Astrocyte (in vitro differentiated cells and primary cell): ENCODE measurements at places on chromosomes 3 and 15.

DNA sequence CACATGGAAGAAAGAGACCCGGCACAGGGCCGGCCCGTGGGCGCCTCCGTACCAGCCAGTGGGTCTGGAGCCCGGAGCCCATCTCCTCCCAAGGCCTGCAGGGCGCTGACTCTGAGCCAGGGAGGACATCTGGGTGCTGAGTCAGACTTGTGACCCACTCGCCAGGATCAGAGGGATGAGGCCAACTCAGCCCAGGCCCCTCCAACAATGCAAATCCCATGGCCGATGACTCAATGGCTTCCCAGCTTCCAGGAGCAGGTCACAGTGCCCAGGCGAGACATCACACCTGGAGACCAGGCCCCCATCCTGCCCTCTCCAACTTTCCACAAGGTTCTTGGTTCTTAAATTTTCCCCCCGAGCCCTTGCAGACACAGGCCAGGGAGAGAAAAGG lies 95.1 kb downstream of the LRIG1 start:
- DNase-seq: peak; percentile 93

- no peak for DNase-seq
Observed at GRCh38 chr3:82715091-82715856, 953.8 kb upstream of the GBE1 start.

DNA sequence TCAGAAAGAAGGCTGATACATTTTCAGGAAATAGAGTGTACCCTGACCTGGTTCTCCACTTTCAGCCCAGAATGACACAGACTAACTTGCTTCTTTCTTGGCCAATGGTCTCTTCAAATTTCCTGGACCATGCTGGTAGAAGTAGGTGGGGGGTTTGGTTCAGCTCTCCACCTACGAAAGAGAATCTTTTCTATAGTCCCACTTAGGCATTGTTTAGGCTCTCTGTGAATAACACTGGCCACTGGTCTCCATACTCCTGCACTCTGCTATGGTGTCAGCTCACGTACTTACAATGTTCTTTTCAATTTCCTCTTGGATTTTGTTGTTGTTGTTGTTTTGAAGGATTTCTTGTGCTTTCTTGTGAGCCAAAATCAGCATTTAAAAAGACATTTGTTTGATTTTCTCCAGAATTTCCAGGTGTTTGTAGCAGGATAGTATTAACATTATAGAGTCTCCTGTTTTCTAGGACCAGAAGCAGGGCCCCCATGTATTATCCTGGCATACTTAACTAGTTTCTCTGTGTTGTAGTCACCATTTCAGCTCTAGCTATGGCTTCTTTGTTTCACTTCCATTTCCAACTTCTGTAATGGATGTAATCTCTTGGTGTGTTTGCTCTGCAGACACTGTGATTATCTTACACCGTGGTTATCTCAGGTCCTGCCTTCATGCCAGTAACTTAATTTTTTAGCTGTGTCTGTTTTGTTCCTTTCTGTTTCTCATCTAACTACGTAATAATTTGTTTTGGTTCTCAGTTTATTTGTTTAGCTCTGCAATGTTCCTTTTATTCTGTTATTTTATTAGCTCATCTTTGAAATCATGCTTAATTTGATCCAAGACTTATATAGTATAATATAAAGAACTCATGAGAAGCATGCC lies 61.4 kb downstream of the CHRNA7 start:
- DNase-seq: no peak

DNA sequence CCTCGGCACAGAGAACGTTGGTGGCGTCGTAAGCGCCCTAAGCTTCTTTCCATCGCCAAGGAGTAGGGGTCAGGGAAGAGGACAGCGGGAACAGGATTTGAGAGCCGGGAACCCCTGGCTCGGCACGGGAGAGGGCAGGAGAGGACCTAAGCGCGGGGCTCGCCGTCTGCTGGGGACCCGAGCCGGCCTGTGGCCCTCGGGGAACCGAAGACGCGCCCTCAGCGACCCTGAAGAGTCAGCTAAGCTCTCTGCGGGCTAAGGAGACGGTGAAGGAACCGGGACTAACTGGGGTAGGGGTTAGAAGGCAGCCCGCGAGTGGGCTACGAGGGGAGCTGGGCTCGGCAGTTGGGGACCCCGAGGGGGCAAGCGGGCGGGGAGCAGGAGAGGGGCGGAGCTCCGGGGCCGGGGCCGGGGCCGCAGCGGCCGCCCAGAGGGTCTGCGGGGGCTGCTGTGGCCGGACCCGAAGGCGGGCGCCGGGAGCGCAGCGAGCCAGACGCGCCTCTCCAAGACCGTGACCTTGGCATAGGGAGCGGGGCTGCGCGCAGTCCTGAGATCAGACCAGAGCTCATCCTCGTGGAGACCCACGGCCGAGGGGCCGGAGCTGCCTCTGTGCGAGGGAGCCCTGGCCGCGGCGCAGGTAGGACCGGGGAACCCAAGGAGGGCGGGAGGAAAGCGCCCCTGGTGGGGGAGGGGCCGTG lies 574 bp downstream of the CASR start:
- DNase-seq: no peak

DNA sequence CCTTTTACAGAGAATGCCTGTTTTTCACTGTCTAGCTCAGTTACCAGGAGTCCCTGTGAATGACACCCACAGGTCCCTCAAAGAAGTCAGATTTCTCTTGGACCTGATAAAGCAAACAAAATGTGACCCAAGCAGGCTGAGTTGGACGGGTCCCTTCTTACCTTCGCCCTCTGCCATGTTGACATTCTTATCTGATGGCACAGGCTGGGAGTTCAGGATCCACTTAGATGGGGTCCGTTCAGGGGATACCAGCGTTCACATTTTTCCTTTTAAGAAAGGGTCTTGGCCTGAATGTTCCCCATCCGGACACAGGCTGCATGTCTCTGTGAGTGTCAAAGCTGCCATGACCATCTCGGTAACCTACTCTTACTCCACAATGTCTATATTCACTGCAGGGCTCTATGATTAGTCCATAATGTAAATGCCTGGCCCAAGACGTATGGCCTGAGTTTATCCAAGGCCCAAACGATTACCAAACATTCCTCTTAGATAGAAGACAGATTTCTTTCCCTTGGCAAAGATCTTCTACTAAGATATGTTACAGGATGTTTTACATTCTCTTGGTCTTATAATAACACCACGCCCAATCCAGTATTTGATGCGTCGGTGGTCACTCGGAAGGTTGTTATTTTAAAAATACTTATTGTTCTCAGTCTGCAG lies 179.1 kb downstream of the THSD4 start:
- peak; percentile 97 for DNase-seq

- DNase-seq: no peak
Observed at GRCh38 chr3:149390772-149391212, 13.3 kb upstream of the TM4SF1 start.

DNA sequence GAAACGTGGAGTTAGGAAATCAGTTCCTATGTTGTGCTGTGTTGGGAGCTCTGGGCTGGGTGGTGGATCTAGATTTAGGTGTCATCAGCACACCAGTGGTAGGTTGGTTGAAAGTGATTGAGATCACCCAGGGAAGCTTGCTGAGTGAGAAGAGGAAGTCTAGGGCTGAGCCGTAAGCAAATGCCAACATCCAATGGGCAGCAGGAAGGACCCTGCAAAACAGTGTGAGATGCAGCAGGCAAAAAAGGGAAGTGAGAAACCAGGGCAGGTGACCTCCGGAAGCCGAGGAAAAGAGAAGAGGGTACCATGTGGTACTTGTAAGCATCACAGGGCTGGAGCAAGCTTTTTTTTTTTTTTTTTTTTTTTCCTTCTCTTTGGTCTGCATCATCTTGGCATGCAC lies 15.9 kb upstream of the COPG1 start:
- no peak for DNase-seq

DNA sequence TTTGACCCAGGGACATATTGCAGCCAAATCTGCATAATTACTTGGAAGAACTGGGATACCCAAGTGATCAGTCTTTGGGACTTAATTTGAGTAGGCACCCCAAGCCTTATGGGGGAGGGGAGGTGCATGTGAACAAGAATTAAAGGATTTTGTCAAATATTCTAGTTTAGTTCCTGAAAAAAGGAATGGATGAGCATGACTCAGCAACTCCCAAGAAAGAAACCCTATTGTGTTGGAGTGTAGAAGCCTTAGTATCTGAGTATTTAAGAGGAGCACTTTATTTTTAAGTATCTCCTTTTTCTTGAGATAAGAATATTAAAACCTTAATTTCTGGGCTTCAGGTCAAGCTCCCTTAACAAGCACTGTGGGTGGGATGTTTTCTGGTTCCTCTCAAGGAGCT lies 222.4 kb downstream of the CD47 start:
- no peak for DNase-seq

- DNase-seq: no peak
Observed at GRCh38 chr3:110971010-110971601, 100.5 kb upstream of the NECTIN3 start.

- DNase-seq: no peak
Observed at GRCh38 chr3:150265305-150265704, 142.8 kb upstream of the TSC22D2 start.

- DNase-seq: peak; percentile 68
Observed at GRCh38 chr15:101242160-101242998, 9.5 kb downstream of the CHSY1 start.

GRCh38 chr3:172522871-172523818 lies at the start of gene TNFSF10:
TNFSF10 (minus strand) TSS chr3:172523430; CDS start chr3:172523384, 46 bp downstream.
- DNase-seq: peak; percentile 21

- no peak for DNase-seq
Observed at GRCh38 chr3:106086038-106086437, 217.2 kb upstream of the CBLB start.

DNA sequence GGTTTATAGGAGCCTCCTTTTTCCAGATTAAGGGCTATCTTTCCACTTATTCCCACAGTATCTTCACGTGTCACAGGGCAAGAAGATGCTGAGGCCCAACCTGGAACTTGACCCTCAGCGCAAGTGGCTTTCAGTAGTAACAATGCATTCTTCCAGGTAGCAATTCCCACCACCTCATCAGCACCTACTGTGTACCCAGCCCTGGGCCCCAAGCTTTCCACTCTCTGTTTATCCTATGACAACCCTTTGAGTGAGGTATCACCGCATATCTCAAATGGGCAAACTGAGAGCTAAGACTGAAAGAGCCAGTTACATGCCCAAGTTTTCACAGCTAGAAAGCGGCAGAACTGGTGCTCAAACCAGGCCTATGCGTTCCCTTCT lies 88.2 kb downstream of the CPN2 start:
- no peak for DNase-seq

DNA sequence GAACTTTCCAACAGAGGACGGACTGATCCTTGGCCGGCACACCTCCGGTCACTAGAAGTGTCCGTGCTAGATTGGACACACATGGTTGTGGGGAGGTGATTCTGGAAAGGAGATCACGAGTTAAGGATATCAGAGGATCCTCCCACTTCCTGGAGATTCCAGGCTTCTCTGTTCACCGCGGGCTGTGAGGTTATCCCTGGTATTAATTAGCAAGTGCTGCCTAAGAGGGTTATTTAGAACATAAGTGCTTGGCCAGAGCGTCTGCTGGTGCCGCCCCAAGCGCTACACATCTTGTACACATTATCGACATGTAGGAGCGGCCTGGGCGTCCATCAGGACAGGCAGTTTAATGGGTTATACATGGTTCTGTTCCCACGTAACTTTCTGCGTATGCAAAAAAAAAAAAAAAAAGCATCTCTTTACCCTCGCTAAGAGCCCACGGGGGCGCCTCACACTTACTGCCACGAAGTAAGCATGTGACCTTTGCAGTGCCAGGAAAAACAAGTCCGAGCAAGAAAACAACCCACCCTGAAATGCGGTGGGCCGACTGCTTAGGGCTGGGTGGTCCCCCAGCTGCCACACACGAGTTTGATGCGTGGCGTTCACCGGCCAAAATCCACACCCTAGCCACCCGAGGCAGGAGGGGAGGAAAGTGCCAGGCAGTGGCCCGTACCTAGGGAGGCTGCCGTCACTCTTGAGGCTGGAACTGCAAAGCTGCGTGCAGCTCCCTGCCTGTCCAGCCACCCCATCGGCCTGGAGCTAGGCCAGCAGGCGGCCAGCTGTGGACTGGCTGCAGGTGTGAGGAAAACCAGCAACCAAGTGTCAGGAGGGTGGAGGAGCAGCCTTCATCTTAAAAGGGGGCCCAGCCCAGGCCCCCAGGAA lies 78.0 kb downstream of the CPN2 start:
- no peak for DNase-seq

- DNase-seq: no peak
Observed at GRCh38 chr3:3280396-3280795, 100.9 kb upstream of the CRBN start.

GRCh38 chr3:64945171-64945729 lies 257.4 kb upstream of the ADAMTS9 start:
- no peak for DNase-seq

- peak; percentile 60 for DNase-seq
Observed at GRCh38 chr15:78979456-78980320, 34.8 kb upstream of the CTSH start.

DNA sequence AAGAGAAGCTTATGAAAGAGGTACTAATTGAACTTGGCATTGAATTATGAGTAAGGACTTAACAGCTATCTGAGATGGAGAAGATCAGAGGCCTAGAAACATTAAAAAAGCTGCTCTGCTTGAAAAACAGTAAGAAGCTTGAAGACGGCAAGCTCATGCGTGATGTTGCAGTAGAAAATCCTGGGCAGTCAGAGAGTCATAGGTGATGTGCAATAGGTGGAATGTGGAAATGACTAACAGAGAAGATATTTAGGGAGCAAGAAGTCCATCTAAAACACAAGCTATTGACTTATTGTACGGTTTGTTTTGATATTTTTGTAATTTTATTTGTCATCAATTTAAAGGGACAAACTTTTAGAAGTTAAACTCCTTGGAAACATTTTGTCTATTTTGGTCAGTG lies 1101.4 kb downstream of the ROBO2 start:
- peak; percentile 83 for DNase-seq

- DNase-seq: no peak
Observed at GRCh38 chr15:65373163-65373651, 4.6 kb downstream of the IGDCC3 start.

DNA sequence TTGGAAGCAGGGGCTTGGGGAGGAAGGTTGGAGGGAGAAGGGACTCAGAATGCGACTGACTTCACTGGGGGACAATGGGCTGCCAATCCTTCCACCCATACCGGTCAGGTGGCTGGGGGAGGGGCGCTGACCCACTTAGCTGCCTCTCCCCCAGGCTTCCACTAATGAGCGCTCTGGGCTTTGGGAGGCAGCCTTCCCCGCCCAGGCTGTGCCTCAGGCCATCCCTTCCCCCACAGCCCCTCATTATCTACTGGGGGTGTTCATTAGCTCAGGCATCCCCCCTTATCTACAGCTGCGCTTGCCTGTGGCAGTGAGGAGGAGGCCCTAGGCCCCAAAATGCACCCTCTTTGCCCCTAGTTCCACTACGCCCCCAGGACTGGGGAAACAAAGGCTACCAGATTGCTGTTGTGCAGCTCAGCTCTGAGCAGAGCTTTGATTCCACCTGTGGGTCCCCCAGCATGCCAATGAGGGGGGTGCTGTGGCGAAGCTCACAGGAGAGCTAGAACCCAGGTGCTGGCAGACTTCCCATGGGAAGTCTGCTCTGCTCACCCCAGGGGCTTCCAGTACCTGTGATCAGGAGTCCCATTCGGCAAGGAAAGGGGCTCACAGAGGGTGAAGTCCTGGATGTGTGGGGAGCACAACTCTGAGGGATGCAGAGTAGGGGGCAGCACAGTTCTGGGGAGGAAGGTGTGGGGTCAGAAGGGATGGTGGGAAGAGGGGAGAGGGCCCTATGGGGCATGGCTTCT lies 29.4 kb upstream of the SEMA3F start:
- DNase-seq: no peak

GRCh38 chr3:116070061-116070460 lies 375.2 kb downstream of the LSAMP start:
- no peak for DNase-seq

- DNase-seq: no peak
Observed at GRCh38 chr3:62378921-62379320, 5.6 kb upstream of the FEZF2 start.

- DNase-seq: no peak
Observed at GRCh38 chr3:136465296-136465695, 215.2 kb downstream of the PCCB start.

GRCh38 chr3:140377644-140378043 lies 300.2 kb upstream of the TRIM42 start:
- DNase-seq: no peak
